Fibroblast of skin of right quadriceps (primary cell): ENCODE measurements at places on chromosomes 7 and 10.

DNA sequence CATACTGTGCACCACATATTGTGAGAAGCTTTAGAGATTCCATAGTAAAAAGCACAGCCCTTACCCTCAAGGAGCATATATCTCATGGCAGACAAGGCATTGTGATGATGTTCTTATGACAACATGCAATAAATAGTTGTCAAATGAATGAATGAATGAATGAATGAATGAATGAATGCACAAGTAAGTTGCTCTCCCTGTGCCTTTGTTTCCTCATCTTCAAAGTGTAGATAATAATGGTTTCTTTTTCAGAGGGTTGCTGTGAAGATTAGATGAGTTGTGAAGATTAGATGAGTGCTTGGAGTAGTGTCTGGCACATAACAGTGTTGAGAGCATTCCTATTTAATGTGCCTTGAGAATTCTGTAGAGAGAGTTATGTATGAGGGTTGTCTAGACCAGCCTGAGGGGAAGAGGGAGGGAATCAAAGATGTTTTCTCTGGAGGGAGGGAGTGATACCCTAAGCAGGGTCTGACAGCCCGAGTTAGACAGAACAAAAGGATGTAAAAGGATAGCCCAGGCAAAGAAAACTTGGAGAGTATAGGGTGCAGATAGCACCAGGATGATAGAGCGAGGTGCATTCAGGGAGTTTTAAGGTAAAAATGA lies 217.2 kb downstream of the RELN start:
- no peak for DNase-seq

- DNase-seq = peak; percentile 34
Observed at GRCh38 chr10:62373995-62374861, at the start of gene ZNF365. ZNF365 (plus strand) TSS chr10:62374369; CDS start chr10:62376194, 1,825 bp downstream.

DNA sequence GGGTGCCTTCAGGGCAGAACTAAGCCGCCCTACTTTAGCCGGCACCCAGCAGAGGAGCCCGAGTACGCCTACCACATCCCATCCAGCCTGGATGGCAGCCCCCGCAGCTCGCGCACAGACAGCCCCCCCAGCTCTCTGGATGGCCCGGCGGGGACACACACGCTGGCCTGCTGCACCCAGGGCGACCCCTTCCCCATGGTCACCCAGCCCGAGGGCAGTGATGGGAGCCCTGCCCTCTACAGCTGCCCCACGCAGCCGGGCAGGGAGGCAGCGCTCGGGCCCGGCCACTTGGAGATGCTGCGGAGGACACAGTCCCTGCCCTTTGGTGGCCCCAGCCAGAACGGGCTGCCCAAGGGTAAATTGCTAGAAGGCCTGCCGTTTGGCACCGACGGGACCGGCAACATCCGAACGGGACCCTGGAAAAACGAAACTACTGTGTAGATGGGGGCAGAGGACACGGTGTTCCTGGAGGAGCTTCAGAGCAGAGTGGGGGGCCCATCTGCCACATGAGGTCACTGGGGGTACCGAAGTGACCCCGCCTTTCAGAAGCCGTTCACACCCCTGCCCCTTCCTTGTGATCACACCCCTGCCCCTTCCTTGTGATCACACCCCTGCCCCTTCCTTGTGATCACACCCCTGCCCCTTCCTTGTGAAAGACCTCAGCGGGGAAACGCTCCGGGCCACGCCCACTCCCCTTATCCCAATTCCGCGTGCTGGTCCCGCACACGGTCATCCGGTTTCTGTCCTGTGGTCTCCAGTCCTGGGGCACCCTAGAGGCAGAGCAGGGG lies 30.8 kb upstream of the KNDC1 start:
- DNase-seq = no peak

- DNase-seq = no peak
Observed at GRCh38 chr10:86436963-86437362, 70.4 kb upstream of the GRID1 start.

- DNase-seq = no peak
Observed at GRCh38 chr7:1749351-1749863, 79.3 kb downstream of the ELFN1 start.

GRCh38 chr10:104321725-104322415 lies 16.4 kb downstream of the ITPRIP start:
- no peak for DNase-seq

- peak; percentile 55 for DNase-seq
Observed at GRCh38 chr10:93512565-93512964, 16.2 kb downstream of the CEP55 start.

DNA sequence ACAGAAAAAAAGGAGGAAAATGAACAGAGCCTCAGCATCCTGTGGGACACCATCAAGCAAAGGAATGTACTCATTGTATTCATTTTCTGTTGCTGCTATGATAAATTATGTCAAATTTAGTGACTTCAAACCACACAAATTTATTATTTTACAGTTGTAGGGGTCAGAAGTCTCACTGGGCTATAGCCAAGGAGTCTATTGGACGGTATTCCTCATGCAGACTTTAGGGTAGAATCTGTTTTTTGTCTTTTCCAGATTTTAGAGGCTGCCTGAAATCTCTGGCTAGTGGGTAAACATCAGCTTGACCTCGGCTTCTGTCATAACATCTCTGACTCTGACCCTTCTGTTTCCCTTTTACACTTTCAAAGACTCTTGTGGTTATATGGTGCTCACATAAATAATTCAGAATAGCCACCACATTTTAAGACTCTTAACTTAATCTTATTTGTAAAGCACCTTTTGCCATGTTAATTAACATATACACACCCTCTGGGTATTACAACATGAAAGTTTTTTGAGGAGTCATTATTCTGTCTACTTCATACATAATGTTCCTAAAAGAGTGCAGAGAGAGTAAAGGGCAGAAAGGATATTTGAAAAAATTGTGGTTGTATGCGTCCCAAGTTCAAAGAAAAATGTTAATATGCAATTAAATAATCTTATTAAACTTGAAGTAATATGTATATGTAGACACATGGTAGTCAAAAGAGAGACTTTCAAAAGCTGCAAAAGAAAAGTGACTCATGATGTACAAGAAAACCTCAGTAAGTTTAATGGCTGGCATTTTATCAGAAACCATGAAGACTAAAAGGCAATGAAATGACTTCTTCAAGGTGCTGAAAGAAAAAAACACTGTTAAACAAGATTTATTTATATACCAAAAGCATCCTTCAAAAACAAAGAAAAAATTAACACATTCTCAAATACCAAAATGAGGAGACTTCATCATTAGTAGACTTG lies 70.8 kb upstream of the MEOX2 start:
- DNase-seq = peak; percentile 64

- DNase-seq = no peak
Observed at GRCh38 chr7:36942955-36943354, 218.7 kb upstream of the AOAH start.

GRCh38 chr7:75616421-75617167 lies 122.1 kb downstream of the HIP1 start:
- DNase-seq = no peak

- DNase-seq = no peak
Observed at GRCh38 chr7:124480036-124480820, 285.4 kb downstream of the GPR37 start.

DNA sequence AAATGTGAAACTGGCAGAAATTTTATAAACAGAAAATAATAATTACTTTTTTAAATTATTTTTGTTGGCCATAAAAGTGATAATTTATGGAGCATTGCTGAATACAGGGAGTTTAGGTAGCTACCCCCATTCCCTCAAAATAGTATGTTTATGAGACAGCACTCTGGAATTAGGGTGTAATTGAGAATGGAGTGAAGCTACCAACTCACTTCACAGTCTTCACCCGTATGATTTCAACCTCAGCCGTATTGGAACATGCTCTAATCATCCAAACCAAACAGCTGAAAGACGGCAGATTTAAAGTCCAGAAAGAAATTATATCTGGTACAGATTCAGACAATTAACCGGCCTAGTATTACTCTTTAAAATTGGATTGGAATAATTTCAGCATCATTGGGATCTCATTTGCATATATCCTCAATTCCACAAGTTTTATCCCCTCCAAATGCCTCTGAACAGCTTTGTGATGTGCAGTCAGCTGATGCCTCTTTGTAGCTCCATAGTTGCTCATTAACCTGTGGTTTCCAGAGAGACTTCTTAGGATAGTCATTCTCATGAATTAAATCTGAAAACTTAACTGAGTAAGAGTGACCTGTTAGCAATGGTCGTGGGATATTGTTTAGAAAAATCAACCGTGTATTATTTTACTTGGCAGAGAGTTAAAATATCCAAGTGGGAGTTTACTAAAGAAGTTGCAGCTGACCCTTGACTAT lies 59.1 kb upstream of the GJD4 start:
- DNase-seq = peak; percentile 53
